ENCODE measurements at places on chromosomes 12 and 14. TPM values are rescaled to one million over a fixed set of nuclear protein-coding genes. Genes with fewer than 3 reads are reported as not detected.

The PMCH gene
- 0.91 TPM for polyA plus RNA-seq

The TMEM132C gene
- polyA plus RNA-seq = 2.5 TPM

- no peak for DNase-seq
Measured at GRCh38 chr14:101563654-101564443, 2.6 kb downstream of the DIO3 start.

The CD27 gene
- polyA plus RNA-seq = 1.2 TPM

The ENDOU gene
- polyA plus RNA-seq = 0.40 TPM

- DNase-seq = no peak
Measured at GRCh38 chr14:28113311-28113710, 653.3 kb upstream of the FOXG1 start.

- DNase-seq = no peak
Measured at GRCh38 chr14:101363261-101363555, 198.1 kb upstream of the DIO3 start.

The NKX2-8 gene
- polyA plus RNA-seq = not detected

- DNase-seq = no peak
Measured at GRCh38 chr14:97543221-97543620, 746.0 kb downstream of the VRK1 start.

GRCh38 chr12:10750385-10750727 lies 27.2 kb upstream of the YBX3 start:
- DNase-seq = no peak

DNA sequence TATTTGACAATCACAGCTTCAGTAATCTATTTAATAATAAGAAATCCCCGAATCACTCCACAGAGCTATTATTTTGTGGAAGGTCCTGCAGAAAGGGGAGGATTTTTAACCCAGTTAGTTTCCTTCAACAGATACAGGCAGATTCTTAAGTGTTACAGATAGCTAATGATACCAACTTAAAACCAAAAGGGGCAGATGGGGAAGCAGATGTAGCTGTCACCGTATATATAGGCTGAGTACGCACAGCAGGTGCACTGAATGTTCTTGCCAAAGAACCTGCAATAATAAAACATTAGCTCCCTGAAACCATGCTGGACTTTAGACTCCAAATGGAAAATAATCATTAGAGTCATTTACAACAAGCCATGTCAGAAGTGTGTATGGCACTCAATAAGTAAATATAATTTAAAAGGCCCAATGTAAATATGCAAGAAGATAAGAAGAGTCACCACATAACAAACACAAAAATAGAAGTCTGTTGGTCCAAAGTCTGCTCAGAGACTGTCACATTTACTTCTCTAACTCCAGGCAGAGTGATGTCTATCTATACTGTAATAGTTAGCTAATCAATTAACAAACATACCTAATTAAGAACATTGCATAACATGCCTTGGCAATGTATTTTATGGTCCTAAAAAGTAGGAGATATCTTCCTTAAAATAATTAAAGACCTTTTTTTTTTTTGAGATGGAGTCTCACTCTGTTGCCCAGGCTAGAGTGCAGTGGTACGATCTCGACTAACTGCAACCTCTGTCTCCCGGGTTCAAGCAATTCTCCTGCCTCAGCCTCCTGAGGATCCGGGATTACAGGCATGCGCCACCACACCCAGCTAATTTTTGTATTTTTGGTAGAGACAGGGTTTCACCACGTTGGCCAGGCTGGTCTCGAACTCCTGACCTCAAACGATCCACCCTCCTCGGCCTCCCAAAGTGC lies 78.8 kb downstream of the SEC23A start:
- DNase-seq = no peak

- no peak for DNase-seq
Measured at GRCh38 chr12:11746024-11746771, 96.7 kb downstream of the ETV6 start.
